CD4-positive, alpha-beta T cell treated with Interleukin-4 for 4 hours (primary cell): ENCODE measurements at places on chromosomes 7 and 10.

GRCh38 chr10:15196021-15196834 is 27.7 kb upstream of the NMT2 start:
- DNase-seq: no peak

GRCh38 chr7:101961811-101962210 is 144.4 kb downstream of the CUX1 start:
- DNase-seq: no peak

- no peak for DNase-seq
Observed at GRCh38 chr10:63464402-63465292, 1.1 kb downstream of the JMJD1C start.

- DNase-seq: no peak
Observed at GRCh38 chr10:3395458-3395861, 222.9 kb upstream of the PITRM1 start.

- peak; percentile 38 for DNase-seq
Observed at GRCh38 chr10:60732807-60733516, 45.3 kb upstream of the CDK1 start.

DNA sequence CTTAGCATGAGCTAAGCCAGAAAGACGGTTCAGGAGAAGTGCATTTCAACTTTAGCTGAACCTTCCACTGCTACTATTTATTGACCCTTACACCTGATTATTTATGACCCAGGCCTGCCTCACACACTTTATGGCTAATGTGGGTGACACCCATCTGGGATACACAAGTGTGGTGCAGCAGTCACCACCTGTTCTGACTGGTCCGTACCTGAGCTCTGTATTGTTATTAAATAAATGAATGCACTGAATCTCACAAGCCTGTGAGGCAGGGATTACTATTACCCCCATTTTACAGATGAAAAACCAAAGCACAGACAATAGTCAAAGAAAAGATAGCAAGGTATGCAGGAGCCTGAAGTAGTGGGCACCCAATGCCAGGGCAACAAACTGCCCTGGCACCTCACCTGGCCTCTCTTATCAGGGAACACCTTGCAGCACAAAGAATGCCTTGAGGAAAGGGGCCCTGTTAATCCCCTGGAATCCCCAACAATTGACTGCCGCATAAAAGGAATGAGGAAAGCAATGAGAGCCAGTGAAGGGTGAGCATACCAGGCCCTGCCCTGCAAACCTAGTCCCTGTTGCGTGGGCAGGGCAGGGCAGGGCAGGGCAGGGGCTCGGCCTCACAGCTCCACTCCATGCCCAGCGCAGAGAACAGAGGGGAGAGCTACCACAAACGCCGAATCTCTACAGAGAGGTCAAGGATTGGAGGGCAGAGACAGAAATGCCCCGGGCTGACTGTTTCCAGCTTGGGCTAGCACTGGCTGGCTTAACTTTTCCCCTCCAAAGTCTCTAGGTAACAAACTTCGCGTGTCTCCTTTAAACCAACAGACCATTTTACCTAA is 1.3 kb downstream of the ANXA11 start:
- no peak for DNase-seq

DNA sequence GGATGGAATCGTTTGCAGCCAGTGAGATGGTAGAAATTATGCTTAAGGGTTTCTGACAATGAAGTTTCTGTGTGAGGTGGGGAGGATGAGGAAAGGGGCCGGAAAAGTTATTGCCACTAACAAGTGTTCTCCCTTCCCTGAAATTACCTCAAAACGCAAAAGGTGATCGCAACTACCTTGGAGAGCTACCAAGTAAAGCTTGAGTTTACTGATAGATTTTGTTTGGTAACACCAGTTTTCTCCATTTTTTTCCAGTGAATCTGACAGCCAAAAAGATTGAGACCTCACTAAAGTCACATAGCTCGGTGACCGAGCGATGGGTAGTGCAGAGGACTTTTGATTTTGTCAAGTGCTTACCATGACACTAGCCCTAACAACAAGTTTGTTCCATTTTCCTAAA is 1.6 kb downstream of the SUV39H2 start:
- no peak for DNase-seq
